ENCODE measurements at places on chromosomes 7 and 10.

DNA sequence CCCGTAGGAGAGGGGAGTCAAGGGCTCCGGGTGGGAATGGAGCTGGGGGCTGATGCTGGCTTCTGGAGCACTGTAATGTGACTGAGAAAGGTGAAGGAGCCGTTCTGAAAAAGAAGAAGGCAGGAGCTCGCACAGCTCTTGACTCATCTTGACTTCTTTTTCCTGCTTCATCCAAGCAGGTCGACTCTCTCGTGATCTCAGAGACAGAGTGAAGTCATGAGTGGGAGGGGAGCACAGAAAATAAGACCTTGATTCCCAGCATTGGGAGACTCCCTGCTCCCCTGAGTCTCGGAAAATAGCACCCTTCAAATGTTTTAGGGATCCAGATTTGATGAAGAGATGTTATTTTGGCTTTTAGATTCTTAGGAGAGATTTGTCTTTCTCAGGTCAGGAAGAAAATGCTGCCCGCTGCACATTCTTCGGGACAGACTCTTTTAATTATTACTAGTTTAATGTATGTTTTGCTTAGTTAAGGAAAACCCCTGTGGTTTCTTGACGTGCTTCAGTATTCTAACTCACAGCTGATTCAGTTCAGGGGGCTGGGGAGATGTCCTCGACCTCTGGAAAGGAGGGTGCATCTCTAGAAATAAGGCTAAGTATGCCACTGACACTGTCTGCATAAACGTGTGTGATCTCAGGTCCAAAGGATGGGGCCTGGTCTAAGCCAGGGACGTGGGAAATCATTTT, 34.1 kb downstream of the EGFR start:
- DNase-seq: no peak

- DNase-seq: no peak
Observed at GRCh38 chr10:45155784-45156183, 155.1 kb downstream of the ZNF22 start.

GRCh38 chr7:131100357-131101054, 227.2 kb upstream of the MKLN1 start:
- DNase-seq: no peak

DNA sequence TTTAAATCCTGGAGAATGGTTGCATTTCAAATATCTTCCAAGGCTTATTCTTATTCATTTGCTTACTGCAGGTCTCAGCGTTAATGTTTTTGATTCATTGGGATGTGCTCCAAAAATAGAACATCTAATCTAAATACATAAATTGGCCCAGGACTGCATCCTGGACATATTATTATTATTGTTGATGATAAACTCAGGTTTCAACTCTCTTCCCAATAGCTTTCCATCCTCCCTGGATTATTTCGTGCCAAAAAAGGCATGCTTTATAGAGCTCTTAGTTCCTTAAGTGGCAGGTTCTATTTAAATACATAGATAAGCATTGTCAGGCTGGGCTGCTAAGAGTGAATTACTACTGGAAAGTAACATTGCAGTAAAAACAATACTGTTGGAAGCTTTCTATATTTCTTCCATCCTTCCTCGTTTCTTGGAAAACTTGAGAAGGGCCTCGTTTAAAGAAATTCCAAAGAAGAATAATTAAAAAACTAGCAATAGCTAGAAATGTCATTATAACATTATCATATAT, 14.7 kb upstream of the PRKAR2B start:
- no peak for DNase-seq

DNA sequence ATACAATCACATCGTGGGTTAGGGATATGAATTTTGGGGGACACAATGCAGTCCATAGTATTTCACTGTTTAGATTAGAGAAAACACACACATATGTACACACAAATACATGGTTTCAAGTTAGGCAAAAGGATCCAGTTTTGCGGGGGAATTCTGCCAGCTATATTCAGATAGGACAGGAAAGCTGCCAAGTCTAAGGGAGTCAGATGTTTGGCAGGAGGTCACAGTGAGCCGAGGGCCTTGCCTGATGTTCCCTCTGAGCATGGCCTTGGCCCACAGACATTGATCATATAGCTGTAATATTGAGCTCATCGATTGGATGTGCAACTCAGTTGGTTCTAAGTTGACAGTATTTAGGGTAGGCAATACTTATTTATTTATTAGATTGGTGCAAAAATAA, 122.8 kb downstream of the ADRA2A start:
- no peak for DNase-seq

DNA sequence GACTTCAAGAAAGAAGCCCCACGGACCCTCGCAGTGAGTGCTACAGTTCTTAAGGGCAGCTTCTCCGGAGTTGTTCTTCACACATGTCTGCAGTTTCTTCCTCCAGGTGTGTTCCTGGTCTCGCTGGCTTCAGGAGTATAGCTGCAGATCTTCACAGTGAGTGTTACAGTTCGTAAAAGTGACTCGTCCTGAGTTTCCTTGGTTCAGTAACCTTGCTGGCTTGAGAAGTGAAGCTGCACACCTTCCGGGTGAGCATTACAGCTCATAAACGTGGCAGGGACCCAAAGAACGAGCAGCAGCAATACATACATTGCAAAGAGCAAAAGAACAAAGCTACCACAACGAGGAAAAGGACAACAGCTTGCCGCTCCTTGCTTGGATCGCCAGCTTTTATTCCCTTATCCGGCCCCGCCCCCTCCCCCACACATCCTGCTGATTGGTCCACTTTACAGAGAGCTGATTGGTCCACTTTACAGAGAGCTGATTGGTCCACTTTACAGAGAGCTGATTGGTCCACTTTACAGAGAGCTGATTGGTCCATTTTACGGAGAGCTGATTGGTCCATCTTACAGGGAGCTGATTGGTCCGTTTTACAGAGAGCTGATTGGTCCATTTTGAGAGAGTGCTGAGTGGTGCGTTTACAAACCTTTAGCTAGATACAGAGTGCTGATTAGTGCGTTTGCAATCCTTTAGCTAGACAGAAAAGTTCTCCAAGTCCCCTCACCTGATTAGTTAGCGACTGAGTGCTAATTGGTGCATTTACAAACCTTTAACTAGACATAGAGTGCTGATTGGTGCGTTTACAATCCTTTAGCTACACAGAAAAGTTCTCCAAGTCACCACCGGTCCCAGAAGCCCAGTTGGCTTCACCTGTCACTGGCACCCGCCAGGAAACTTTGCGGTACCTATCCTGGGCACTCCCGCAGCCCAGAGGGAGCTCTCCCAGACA, 165.3 kb downstream of the AGMO start:
- no peak for DNase-seq

DNA sequence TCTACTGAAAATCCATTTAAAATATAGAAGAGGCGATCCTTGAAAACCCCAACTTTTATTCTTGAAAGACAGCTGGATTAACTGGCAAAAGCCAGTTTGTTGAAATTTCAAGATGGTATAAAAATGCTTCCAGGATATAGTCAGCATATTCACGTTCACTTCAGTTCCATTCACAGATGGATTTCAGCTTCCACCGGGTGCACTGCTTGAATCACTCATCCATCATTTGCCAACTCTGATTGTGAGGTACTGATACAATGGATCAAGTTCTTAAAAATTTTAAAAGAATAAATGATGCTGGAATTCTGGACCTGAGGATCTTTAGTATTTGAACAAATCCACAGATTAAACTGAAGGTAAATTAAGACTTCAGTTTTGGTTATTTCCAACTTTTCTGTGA, 2.4 kb downstream of the PURB start:
- no peak for DNase-seq

- no peak for DNase-seq
Observed at GRCh38 chr7:121537031-121537430, 140.9 kb upstream of the FAM3C start.

DNA sequence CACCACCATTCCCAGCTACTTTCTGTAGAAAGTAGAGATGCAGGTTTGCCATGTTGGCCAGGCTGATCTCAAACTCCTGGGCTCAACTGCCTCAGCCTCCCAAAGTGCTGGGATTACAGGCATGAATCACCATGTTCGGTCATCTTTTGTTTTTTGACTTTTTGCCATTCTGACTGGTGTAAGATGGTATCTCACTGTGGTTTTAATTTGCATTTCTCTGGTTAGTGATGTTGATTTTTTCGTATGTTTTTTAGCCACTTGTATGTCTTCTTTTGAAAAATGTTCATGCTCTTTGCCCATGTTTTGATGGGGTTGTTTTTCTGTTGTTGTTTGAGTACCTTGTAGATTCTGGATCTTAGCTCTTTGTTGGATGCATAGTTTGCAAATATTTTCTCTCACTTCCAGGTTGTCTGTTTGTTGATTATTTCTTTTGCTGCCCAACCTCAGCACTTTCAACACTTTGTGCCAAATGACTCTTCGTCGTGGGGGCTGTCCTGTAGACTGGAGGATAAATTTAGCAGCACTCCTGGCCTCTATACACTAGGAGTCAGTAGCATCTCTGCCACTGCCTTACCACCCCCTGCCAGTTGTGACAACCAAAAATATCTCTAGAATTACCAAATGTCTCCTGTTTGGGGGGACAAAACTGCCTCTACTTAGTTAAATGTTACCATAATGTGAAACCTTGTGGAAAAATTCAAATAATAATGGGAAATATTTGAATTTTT, 6.5 kb upstream of the CPED1 start:
- no peak for DNase-seq

GRCh38 chr10:124636271-124636995, 107.7 kb downstream of the FAM53B start:
- no peak for DNase-seq

- DNase-seq: no peak
Observed at GRCh38 chr7:67387851-67388250, 391.2 kb downstream of the TYW1 start.

DNA sequence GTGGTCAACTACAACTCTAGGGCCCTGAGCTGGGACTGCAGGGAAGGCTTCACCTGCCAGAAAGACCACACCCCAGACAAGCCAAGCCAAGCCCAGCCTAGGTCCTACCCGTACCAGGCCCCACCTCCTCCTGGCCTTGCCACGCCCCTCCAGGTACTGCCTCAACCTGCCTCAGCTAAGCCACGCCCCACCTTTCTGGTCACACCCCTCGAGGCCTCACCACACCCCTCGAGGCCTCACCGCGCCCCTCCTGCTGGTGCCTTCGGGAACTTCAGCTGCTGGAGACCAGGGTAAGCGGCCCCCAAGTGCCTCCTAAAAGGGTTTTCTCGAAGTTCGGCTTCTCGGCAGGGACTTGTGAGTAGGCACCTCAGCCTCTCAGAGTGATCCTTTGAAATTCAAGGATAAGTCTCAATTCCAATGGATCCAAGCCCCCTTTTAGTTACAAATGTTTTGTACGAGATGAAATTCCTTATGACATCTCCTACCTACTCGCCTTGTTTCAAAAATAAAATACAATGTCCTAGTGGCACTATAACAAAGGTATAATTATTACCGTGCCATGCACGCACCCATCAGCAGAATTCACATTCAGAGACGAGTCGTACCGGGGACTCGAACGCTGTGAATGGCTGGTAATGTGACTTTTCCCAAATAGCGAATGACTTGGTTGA, 171.2 kb downstream of the ARHGAP21 start:
- DNase-seq: no peak

DNA sequence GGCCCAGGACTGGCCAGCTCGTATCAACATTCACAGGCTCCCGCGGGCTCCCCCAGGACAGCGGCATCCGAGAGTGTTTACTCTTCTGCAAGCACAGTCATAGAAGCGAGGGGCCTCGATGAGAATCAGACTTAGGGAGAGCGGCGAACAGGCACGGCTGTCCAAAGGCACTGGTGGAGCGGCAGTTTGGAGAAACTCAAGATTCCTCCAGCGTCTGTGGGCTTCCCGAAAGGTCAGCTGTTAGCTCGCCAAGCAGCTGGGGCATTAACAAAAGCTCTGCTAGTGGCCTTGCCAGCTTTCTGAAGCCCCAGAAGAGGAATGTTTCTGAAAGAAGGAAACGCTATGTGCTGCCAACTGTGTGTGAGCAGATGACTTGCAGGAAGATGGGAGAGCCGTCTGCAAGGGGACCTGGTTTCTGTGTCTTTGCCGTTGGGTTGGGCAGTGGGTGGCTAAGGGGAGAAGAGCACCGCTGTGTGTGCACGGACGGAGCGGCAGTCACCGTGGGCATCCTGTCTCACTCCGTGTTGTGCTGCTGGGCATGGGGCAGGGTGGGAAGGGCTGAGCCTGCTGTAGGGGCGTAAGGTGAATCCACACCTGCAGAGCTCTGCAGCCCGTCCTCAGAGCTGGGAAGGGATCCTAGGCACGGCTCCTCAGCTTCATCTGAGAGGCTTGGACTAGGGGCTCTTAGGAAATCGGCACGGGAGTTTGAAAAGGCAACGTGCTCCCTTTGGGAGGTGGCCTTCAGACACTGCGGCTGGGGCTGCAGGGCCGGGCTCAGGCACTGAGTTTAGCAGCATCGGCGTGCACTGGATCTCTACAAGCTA, 42.1 kb downstream of the AMZ1 start:
- no peak for DNase-seq

- DNase-seq: no peak
Observed at GRCh38 chr10:127523476-127523875, 25.6 kb upstream of the NPS start.

GRCh38 chr10:102309916-102310315, 64.6 kb downstream of the GBF1 start:
- no peak for DNase-seq

- DNase-seq: no peak
Observed at GRCh38 chr7:23918856-23919255, 208.8 kb downstream of the STK31 start.

DNA sequence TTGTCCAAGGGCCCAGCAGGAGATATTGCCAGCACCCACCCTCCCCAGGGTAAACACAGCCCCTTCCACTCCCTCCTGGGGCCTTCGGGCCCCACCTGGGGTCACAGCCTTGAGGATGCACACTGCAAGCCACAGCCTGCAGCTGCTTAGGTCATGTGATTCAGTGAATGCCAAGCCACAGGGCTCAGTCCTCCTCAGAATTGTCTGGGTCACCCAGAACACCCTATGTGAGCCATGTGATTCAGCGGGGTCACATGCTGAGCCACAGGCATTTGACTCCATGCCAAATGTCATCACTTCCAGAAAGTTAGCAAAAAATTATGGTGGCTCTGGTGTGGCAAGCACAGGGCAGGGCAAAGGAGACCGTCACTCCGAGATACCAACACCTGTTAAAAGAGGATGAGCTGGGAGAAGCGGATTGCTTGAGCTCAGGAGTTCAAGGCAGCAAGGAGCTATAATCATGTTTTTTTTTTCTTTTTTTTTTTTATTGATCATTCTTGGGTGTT, 17.2 kb upstream of the PSAP start:
- DNase-seq: no peak

- no peak for DNase-seq
Observed at GRCh38 chr7:17674166-17674942, 265.9 kb downstream of the SNX13 start.

DNA sequence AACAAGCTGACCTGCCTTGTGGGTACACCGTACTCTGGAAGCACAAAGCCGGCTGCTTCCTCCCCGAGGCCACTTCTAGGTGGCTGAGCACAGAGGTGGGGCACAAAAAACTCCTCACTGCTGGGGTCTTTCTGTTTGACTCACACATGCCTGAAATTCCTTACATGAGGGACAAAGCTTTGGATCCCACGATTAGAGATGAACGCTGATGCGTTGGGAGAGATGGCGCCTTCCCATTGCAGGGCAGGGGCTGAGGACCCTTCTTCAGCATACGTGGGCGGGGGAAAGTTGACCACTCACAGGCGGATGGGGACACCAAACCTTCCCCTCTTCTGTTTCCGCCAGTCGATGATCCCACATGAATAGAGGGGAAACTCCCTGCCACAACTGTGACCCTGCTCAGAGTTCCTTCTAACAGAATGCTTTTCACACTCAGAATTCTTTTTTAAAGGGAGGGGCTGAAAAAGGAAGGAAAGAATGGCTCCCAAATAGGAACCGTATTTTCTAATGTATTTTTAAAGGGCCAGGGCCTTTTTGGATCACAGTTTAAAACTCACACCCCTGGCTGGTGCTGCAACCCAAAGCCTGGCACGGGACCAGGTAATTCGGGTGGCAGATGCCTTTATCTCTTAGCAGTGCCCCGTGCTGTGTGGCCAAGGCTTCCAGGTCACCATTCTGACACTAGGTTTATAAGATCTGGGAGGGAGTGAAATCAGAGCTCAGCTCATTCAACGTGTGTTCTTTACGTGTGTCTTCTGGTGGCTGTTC, 134.0 kb downstream of the PRKAG2 start:
- no peak for DNase-seq
